Chondrocyte (in vitro differentiated cells): ENCODE measurements at places on chromosomes 1 and 21. TPM values are rescaled to one million over a fixed set of nuclear protein-coding genes. Genes with fewer than 3 reads are reported as not detected.

GRCh38 chr1:97170300-97170699 lies 448.7 kb downstream of the PTBP2 start:
- peaks cover 4% of the 10 kb centered on the region for H3K4me1 ChIP-seq
- H3K27me3 ChIP-seq = no peaks in the 10 kb centered on the region
- DNase-seq = no peak
- H3K36me3 ChIP-seq = no peaks in the 10 kb centered on the region
- H3K4me3 ChIP-seq = no peak overlapping the region
- no peak overlapping the region for H3K27ac ChIP-seq

DNA sequence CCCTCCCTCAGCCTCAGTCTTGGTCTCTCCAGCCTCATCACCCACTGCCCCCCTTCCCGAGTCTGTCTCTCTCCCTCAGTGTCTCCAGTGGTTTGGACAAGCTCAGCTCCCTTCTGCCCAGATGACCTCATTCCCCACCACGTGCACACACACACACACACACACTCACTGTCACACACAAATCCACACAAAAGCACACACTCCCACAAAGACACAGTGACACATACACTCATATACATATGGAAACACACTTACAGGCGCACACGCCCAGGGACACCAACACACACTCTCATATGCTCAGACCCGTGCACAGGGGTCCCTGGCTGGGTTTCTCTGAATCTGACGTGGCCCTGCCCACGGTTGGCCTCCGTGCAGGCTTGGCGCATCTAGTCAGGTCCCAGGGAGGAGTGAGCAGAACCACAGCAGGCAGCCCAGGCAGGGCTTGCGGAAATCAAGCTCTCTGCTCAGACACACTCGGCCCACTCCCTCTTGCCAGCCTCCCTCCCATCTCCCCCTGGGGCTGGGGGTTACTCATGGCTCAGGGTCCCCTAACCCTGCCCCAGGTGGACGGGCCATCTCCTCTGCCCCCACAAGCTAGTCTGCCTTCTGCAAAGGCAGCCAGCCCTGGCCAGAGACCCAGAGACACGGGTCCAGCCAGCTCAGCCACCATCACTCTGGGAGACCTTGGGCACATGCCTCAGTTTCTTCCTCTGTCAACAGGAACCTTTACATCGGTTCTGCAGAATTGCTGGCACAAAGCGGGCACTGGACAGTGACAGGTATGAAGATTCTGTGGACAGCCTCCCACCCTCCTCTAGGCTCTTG lies 38.5 kb upstream of the FAM131C start:
- H3K4me3 ChIP-seq = no peak overlapping the region
- no peaks in the 10 kb centered on the region for H3K36me3 ChIP-seq
- peaks cover 25% of the 10 kb centered on the region for H3K4me1 ChIP-seq
- DNase-seq = no peak
- no peaks in the 10 kb centered on the region for H3K27me3 ChIP-seq
- no peak overlapping the region for H3K27ac ChIP-seq

Gene MSTO1
- 40.4 to 71.7 TPM (median 42.6 TPM) in 3 replicates for total RNA-seq

Gene OR13G1
- total RNA-seq = not detected in 3 replicates

Gene RBM34
- 67.6 to 83.8 TPM (median 72.9 TPM) in 3 replicates for total RNA-seq
